ENCODE measurements at places on chromosomes 2 and 18. TPM values are rescaled to one million over a fixed set of nuclear protein-coding genes. Genes with fewer than 3 reads are reported as not detected.
A peak's percentile ranks its signal among the peaks of the same experiment; 100 is the strongest.

GRCh38 chr2:62014102-62014501 is 108.6 kb downstream of the COMMD1 start:
- DNase-seq = peak; percentile 37

Gene ANKRD62
- 6.3 TPM for total RNA-seq

Gene LRRTM1
- not detected for total RNA-seq

Gene PRSS56
- total RNA-seq = not detected

Gene ABCB11
- total RNA-seq = not detected

- no peak for DNase-seq
These were observed 139.9 kb downstream of the THADA start for GRCh38 chr2:43455731-43456642.

Gene OR6B2
- total RNA-seq = not detected

- peak; percentile 52 for DNase-seq
These were observed 2.8 kb downstream of the HDAC4 start for GRCh38 chr2:239397931-239398471.

DNA sequence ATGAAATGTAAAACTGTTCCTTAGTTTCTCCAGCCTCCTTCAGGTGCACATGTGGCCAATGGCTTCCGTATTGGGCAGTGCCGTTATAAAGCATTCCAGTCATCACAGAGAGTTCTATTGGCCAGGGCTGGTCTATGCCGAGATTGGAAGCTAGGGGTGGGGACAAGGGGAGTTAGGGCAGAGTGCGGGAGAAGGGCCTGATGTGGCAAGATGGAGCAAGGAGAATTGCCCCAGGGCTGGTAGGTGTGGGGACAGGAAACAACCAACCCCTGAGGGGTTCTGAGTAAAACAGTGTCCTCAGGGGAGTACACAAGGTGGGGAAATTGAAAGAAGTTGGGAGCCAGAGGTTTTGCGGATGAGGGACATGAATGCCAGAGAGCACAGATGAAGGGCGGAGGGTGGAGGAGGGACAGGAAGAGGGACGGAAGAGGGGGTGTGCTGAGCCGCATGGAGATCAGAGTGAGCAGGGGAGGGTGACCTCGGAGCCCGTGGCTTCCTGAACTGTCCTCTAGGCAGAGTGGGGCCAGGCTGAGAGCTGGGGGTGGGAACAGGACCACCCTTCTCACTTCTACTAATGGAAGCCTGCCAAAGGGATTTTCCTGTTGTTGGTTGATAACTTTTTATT is 9.1 kb upstream of the ATP6V1C2 start:
- DNase-seq = no peak

- no peak for DNase-seq
These were observed 498 bp downstream of the TGOLN2 start for GRCh38 chr2:85327160-85327821.

DNA sequence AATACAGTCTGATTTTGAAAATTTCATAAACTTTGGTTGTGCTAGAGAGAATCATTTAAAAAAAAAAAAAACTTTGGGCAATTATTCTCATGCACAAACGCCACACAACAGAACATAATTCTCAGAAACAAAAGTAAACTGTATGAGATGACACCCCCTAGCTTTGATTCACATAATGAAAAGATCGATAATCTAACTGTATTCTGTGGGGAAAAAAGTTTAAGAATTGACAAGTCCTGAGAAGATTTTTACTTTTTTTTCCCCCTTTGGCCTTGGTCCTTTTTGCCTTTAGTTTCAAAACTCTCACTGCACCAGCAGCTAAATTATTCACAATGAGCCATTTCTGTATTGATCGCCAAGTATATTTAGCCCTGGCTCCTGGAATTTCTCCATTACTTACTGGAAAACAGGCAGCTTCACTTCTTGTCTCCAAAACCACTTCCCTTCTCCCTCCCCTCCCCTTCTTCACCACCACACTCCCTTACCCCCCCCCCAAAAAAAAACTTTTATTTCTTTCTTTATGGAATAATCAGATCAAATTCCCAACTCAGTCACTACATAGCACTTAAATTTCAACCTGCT is 2.0 kb downstream of the IKZF2 start:
- no peak for DNase-seq

- DNase-seq = no peak
These were observed 68.0 kb downstream of the DAW1 start for GRCh38 chr2:227939271-227940027.

Gene SH3YL1
- total RNA-seq = 140 TPM

DNA sequence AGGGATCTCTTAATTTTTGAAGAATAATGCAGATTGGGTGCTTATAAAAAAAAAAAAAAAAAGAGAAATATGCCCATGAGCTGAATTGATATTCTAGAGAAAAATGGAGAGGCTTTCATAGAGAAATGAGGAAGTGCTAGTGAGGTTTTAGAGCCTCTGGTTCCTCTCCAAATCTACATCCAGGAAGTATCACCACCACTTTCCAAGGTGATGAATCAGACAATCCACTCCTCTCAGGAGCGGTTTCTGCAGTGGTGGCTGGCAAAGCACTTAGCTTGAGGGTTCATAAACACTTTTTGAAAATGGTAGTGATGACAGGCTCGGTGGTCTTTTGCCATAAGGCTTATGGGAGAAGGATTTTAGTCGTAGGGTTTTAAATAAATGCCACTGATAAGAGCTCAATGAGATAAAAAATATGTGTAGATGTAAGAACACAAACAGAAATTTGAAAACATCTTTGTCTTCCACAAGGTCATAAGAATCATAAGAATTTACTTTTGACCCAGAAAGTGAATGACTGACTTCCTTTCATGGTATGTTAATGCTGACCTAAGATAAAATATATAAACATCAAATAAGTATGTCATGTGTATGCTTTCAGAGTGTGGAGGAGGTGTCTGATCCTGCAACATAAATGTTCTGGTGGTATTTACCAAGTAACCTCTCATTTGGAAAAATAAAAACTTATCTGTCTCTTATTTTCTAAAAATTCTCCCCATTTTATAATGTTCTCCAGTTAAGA is 42.1 kb upstream of the DSG1 start:
- peak; percentile 21 for DNase-seq
